ENCODE measurements at places on chromosomes 13 and 19.

DNA sequence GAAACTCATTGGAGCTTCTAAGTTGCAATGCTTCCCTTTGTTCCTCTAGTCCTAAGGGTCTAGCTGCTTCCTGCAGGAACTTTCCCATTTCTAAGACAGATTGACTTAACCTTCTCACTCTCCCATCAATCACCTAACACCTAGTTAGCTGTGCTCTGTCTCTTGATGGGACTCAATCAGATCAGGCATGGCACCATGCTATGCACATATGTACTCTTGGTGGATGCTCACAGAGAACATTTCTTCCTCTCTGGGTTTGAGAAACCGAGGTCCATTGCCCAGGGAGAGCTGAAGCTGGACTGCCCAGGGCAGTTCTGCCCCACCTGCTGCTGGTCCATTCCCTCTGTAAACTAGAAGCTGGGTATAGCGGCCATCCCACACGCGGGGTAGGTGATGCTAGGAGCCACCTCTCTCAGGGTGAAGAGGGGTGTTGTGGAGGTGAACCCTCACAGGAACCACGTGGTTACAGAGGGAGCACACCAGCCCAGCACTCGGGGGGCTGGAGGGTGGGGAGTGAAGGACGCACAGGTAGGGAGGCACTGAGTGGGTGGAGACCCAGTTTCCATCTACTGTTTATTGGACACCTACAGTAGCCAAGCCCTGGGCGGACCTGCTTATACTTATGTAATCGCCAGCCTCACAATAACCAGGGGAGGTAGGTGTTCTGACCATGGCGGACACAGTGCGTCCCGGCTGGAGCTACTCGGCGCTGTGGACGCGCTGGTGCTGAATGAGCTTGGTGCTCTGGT is 3.1 kb upstream of the UBE2M start:
- no peak for DNase-seq

DNA sequence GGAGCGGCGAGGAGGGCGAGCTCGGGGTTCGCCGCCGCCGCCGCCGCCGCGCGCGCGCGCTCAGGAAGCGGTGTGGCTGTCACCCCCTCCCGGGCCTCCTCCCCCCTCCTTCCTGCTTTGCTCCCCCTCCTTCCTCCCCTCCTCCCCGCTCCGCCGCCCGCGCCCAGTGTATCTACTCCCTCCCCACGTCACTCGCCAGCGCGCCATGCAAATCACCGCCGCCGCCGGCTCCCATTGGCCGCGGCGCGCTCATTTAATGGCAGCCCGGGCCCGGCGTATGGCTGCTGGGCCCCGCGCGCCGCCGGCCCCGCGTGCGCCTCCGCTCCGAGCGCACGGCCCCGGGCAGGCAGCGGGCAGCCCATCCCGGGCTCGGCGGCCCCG is 335 bp upstream of the SOX1 start:
- DNase-seq, result peak; percentile 3

- DNase-seq, result no peak
These were observed 8.2 kb downstream of the IGFL4 start for GRCh38 chr19:46032597-46033025.

GRCh38 chr19:48085904-48086864 is 24.4 kb downstream of the PLA2G4C start:
- no peak for DNase-seq

DNA sequence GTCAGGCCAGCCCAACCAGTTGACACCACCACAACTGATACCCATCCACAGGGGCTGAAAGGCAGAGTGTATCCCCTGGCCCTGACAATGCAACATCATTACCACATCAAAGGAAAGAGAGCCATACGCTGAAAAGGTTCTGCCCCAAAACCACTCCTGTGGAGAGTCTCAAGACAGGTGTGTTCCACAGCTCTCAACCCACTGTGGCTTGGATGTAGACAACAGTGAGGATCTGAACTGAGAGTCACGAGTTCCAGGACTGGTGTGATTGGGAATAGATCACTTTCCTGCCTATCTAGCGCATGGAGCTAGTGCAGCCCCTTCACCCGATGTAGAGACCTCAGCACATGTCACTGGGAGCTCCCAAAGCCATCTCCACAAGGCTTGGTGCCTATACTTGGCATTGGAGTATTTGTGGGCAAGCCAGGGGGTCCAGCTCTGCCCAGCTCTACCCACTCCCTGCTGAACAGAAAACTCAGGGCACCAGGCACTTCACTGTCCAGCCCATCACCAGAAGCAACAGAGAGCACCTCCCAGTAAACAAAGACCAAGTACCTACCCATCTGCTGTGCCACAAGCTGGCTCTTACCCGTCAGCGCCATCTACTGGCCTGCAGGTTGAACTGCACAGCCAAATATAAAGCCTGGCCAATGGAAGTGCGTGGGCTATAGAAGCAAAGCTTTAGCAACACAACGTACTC is 579.5 kb downstream of the UQCRFS1 start:
- peak; percentile 56 for DNase-seq

DNA sequence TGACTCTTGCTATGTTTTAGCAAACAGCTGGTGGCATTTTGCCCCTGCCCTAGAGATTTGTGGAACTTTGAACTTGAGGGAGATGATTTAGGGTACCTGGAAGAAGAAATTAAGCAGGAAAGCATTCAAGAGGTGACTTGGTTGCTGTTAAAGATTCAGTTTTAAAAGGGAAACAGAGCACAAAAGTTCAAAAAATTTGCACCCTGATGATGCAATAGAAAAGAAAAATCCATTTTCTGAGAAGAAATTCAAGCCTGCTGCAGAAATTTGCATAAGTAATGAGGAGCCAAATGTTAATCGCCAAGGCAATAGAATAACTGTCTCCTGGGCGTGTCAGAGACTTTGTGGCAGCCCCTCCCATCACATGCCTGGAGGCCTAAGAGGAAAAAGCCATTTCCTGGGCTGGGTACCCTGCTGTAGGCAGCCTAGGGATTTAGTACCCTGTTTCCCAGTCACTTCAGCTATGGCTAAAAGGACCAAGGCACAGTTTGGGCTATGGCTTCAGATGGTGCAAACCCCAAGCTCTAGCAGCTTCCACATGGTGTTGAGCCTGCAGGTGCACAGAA is 958.5 kb upstream of the MIR17HG start:
- no peak for DNase-seq

- DNase-seq, result peak; percentile 45
These were observed 261.6 kb downstream of the SLITRK1 start for GRCh38 chr13:83620530-83621220.

DNA sequence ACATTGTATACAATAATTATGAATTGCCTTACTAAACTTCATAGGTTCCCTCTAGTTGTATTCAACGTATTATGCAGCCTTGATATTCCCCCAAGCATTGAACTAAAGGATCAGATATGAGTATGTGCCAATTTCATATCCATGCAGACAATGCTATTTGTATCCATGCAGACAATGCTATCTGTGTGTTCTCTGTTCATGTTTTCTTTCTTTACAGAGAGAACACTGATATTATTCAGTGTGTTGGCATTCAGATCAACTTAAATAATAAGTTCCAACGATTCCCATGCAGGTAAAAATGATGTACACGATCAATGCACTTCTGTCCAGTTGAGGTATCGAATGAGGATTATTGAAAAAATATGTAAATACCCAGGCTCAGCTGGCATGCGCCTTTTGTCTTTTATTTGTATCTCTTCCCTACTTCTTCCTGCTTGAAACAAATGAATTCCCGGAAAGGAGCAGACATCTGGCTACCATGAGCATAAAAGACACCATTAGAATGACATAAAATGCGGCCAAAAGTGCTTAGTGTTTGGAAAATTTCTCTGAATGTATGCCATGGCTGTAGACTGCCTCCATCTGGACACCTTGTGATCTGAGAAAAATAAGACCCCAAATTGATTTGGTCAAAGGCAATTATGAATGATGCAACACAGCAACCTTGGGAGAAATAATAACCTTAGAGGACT is 731.5 kb downstream of the SLITRK1 start:
- DNase-seq, result no peak

DNA sequence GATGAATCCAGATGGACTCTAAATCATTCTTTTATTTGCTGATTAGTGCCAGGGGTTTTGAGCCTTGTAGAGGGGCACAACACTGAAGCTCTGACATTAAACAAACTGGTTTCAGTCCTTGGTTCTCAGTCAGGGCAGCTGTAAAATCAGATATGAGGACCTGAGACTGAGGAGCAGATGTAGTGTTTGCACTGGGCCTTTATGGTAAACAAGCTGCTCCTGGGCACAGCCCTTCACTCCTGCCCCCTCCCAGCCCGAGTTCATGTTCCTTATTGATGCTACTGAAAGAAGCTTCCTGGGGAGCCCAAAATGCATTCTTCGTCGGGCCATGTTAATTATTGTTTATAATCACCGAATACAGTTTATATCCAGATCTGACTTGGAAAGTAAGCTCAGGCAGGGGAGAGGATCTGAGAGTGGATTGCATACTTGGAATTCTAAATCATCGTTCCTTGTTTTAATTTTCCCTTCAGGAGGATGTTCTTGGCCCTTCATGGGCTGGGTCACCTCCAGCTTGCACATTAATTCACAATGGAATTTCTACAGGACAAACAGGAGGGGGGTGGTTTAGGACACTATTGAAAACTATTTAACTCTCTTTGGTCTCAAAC is 213.5 kb downstream of the FGF9 start:
- no peak for DNase-seq

GRCh38 chr13:50179977-50180376 is 164.7 kb downstream of the KCNRG start:
- no peak for DNase-seq

DNA sequence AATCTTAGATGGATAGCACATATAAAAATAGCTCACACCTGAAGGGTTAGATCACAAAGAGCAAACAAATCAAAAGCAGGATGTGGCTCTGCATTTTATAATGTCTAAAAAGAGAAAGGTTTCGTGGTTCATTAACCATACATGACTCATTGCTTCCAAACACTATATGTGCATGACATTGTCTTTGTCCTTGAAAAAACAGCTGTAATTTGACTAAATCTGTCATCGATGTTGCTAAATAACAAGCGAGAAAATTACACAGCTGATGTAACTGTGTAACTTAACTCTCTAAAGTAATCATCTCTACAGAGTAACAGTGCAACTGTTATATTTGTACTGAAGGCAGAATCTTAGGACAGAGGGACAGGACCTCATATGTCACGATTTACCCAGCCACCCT is 383.1 kb upstream of the GPC6 start:
- peak; percentile 79 for DNase-seq

GRCh38 chr13:45522571-45522970 is 57.8 kb downstream of the COG3 start:
- DNase-seq, result no peak

DNA sequence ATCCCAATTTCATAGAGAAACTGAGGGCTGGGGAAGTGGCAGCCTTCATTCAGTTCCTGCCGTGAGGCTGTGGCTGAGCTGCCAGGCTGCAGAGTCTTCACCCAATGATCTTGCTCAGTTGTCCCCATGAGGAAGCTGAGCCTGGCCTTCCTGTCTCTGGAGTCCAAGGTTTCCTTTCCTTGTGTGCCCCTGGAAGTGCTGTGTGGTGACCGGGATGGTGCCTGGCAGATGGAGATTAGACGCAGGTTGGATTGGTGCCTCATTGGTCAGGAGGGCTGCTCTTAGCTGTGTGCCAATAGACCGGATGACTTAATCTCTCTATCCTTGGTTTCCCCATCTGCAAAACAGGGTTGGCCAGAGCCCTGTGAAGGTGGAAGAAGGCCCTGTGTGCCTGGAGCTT is 24.6 kb downstream of the DNM2 start:
- DNase-seq, result no peak

GRCh38 chr13:84962141-84962750 is 837.0 kb downstream of the SLITRK6 start:
- no peak for DNase-seq

DNA sequence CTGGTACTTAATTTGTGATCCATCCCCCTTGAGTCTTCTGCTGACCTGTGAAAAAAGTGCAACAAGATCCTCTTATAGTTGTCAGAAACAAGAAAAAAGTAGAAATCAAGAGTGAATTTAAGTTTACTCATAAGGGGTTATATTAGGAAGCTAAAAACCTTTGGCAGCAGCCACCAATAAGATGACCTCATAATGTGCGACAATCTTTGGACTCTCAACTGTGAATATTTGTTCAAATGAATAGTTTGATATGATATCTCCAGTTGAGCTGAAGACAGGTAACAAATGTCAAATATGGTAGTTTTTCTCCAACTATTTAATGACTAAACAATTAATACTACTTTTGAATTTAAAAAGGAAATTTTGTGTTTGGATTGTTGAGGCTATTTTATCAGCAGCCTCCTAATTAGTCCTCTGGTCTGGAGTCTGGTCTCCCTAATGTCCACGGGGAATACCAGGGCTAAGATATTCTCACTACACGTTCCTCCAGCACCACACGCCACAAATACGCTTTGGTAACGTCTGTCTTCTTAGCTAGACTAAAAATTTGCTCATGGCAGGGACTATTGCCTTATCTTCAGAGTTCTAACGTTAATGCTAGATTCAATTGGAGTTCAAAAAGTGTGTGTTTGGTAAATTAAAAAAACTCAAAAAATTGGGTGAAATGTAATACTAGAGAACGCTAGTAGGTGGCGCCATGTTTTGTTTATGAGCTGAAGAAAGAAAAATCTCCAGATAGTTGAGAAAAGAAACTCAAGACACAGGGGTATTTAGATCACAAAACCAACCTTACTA is 51.0 kb upstream of the PDX1 start:
- no peak for DNase-seq

DNA sequence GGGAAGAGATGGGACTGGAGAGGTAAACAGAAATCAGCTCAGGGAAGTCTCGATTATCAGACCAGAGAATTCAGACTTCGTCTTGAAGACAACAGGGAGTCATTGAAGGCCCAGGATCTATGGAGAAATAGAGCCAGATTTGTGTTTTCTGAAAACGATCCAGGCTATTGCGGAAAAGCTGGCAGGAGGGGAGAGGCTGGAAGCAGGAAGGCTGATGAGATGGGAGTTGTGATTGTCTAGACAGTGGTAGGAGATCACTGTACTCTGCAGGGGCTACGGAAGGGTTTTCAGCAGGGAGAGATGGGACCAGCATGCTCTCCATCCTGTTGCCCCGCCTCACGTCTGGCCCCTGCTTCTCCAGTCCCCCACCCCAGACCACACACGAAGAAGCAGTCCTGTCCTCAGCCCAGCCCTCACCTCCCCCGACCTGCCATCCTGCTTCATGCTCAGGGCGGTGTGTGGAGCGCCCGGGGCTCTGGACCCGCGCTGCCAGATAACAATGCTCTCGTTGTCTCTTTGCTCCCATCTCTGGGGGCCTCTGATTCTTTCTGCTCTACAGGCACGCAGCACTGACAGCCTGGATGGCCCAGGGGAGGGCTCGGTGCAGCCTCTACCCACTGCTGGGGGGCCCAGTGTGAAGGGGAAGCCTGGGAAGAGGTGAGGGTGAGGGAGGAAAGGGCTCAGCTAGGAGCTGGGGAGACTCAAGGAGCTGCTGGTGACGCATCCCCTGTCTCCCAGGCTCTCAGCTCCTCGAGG is 1.9 kb downstream of the ARHGAP33 start:
- no peak for DNase-seq

DNA sequence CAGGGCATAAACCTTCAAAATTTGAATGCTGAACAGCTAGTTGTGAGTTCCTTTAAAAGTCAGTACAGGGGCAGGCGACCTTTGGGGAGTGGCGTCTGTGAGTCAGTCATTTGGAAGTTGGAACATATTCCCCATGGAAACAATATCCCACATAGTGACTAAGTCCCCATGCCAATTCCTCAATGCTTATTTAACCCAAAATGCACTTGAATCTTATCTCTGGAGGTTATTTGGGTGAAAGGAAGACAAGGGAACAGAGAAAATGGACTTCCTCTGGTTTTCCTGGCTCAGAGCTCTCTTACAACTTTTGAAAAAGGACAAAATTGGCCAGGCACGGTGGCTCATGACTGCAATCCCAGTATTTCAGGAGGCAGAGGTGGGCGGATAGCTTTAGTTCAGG is 479.2 kb upstream of the NBEA start:
- DNase-seq, result peak; percentile 2

All from skeletal muscle cell (primary cell).